ENCODE measurements at places on chromosomes 7 and 10.
A peak's percentile ranks its signal among the peaks of the same experiment; 100 is the strongest.

DNA sequence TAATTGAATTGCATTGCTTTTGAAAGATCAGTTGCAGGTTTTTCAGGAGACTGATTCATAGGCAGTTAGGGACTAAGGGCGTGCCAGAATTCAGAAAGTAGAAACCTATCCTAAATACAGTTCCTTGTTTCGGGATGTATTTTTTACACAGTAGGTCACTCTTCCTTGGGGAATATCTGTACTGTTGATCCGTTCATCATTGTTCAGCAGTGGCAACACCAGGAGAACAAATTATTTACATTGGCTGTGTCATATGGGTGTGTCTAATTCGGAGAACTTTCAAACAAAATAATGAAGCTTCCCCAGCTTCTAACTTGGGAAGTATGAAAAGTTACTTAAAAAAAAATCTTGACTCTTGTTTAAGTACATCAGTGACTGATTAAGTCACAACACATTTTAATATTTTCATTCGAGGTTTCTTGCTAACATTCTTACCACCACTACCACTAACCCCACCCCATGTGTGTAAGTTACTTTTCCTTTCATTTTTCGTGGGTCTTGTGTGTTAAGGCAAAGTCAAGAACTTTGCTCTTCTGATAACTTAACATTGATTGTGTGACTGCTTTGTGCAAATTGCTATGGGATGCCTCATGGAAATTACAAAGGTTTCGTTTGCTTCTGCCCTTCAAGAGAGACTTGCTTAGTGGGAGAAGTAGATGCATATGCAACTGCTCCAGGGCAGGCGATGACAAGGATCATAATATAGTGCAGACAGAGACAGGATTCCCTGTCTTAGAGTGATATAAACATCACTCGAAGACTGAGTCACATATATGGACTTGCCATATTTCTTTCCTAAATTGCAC, 43.8 kb upstream of the RPA3 start:
- peak; percentile 29 for DNase-seq

- no peak for DNase-seq
Measured at GRCh38 chr10:19968745-19969144, 152.5 kb downstream of the PLXDC2 start.

DNA sequence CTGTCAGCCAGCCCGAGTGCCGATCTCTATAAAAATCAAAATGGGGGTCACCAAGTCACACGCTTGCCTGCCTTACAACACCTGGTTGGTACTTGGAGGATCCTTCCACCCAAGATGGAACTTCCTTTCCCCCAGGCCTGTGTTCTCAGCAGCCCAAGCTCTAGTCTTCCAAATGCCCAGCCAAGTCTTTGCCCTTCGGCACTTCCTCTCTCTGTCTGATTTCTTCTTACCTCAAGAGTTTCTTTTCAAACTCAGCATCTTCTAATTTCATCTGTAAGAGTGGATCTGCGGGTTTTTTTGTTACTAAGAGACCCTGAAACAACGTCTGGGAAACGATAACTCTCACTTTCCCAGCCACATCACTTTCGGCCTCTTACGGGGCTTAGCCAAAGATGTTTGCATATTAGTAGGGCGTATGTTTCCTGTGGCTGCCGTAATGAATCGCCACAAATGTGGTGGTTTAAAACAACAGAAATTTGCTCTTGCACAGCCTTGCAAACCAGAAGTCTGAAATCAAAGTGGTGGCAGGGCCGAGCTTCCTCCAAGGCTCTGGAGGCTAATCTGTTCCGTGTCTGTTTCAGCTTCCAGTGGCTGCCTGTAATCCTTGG, 219.9 kb downstream of the TCF7L2 start:
- DNase-seq, result no peak

- no peak for DNase-seq
Measured at GRCh38 chr7:132002343-132002968, 446.0 kb upstream of the PODXL start.

DNA sequence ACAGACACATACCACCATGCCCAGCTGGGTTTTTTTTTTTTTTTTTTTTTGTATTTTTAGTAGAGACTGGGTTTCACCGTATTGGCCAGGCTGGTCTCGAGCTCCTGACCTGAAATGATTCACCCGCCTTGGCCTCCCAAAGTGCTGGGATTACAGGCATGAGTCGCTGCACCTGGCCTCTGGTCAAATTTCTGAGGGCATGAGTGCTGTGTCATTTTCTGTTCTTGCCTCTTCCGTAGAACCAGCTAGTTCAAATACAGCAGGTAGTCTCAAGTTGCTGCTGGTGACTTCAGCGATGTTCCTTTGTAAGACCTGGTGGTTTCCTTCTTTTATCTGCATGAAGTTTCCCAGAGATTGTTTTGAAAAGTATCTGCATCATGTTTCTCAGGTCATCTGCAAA, 134.8 kb upstream of the SHH start:
- no peak for DNase-seq

DNA sequence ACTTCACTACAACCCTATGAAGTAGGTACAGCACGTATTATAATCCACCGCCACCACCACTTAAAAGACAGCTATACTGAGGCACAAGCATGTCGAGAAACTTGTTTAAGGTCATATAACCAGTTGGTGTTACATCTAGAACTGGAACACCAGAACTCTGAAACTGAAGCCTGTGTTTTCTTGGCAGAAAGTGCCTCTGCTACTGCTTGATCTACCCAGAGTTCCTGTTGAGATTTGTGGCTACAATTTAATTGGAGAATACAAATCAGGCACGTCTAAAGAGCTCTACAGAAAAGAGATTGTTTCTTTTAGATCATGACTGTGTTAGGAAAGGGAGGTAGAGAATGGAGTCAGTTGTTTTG, 4.3 kb upstream of the ADD3 start:
- DNase-seq, result no peak

DNA sequence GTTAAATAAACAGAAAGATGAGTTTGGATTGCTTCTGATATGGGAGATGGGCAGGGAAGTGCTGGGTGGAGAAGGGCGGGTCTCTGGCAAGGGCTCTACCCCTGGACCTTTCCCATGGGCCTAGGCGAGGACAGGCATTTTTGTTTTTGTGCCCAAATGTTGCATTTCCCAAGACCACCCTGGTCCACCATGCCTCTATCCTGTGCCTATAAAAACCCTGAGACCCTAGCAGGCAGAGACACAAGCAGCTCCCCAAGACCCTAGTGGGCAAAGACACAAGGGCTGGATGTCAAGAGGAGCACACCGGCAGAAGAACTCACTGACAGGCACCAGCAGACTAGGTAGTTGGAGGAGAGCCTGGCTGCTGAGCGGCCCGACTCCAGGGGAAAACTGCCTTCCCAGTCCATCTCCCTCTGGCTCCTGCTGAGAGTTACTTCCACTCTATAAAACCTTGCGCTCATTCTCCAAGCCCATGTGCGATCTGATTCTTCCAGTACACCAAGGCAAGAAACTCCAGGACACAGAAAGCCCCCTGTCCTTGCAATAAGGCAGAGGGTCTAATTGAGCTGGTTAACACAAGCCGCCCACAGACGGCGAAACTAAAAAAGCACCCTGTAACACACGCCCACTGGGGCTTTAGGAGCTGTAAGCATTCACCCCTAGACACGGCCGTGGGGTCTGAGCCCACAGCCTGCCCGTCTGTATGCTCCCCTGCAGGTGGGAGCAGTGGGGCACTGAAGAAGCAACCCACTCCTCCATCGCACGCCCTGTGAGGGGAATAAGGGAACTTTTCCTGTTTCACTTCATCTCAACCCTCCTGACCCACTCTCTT, 291.4 kb downstream of the PTPRN2 start:
- no peak for DNase-seq

DNA sequence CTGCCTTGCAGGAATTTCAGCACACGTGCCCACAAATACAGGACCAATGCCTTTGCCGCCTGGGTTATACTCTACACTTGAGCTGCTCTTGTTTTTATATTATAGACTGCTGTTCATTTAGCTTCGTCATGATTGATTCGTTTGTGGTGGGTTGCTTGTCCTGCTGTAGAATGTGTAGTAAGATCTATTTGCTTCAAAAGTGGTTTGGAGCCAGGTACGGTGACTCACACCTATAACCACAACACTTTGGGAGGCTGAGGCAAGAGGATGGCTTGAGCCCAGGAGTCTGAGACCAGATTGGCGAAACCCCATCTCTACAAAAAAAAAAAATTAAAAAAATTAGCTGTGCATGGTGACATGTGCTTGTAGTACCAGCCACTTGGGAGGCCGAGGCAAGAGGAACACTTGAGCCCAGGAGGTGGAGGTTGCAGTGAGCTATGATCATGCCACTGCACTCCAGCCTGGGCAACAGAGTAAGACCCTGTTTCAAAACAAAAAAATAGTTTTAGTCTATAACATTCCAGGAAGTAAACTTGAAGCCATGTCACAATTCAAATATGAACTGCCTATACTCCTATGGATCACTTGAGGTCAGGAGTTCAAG, 9.0 kb upstream of the RHBDD2 start:
- no peak for DNase-seq

DNA sequence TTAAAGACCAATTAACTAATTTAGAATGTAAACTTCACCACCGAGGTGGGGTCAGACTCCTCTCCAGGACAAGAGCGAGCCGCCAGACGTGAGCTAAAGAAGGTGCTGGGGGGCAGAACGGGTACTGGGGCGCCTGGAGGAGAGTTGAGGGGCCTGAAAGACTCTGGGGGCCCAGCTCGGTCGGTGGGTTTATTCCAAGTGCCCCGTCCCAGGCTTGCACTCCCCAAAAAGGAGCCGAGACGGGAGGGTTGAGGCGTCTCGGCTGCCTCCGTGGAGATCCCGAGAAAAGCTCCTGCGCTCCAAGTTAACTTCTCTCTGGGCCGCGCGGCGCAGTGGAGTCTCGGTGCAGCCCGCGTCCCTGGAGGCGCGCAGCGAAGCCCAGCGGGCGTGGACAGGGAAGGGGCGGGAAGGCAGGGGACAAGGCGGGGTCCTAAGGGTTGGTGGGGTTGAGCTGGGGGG, 553.3 kb downstream of the TFEC start:
- peak; percentile 37 for DNase-seq

GRCh38 chr7:137091396-137091795, 222.9 kb downstream of the CHRM2 start:
- no peak for DNase-seq

DNA sequence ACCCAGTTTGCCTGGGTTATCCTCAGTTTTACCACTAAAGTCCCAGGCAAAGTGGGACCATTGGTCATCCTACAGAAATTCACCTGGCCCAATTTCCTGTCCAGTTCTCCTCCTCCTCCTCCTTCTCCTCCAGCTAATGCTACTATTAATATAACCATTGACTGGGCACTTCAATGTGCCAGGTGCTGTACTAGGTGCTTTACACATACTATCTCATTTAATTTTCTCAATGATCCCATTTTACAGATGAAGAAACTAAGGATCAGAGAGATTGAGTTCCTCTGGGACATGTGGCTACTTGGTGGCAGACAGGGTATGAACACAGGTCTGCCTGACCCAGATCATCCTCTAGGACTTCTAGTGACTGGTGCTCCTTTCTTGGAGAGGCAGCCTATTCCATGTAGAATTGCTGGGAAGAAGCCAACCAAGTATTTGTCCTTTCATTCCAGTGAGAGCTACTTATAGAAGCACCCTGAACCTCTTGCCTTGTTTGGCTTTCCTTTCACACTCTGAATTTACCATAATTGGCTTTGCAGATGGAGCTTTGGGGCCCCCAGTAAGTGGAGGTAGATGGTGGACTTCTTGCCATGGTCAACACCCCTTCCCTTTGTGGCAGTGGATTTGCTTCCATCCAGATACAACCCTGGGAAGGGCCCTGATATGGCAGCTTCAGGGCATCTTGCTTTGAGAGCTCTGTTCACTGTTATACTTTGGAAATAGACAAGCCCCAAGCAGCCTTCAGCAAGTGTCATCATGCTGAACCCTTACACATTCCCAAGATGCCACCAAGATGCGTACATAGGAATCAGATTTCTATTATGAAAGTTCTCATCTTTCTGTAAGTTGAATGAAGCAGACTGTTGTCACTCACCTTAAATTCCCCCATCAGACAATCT, 78.7 kb downstream of the MYOF start:
- no peak for DNase-seq

GRCh38 chr7:13800694-13801448, 188.6 kb downstream of the ETV1 start:
- DNase-seq, result peak; percentile 60

- peak; percentile 36 for DNase-seq
Measured at GRCh38 chr7:116862951-116863670, 724 bp downstream of the CAPZA2 start.

DNA sequence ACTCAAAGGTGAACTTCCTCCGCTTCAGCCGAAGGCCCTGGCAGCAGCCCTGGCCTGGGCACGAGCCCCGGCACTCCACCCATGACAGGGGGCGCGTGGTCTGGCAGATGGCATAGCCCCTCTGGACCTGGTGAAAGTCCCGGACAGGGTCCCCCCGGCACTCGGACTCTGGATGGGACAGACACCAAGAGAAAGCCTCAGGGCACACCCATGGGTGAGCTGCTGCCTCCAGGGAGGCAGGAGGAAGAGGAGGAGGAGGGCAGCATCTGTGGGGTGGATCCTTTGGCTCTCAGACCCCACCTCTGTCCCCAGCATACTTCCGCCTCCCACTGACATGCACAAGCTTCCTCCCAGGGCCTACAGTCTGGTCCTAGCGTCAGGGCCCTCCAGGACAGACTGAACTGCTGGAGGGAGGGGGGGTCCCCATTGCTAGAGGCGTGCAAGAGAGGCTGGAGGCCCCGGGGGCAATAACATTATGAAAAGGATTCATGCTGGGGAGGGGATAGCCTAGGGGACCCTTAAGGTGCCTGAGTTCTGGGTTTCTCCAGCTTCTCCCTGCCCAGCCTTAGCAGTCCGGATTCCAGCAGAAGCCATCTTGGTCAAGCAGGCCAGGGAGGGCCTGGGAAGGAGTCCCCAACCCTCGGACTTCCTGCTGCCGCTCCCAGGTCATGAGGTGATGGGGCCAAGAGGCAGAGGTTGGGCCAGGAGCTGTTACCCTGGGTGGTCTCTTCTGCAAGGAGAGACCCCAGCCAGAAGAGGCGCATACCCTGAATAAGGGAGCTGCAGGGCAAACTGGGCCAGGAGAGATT, 169.3 kb downstream of the LCOR start:
- DNase-seq, result no peak

- DNase-seq, result no peak
Measured at GRCh38 chr10:118358327-118358726, 16.2 kb upstream of the FAM204A start.

GRCh38 chr7:79507131-79507530, 53.7 kb upstream of the MAGI2 start:
- no peak for DNase-seq

DNA sequence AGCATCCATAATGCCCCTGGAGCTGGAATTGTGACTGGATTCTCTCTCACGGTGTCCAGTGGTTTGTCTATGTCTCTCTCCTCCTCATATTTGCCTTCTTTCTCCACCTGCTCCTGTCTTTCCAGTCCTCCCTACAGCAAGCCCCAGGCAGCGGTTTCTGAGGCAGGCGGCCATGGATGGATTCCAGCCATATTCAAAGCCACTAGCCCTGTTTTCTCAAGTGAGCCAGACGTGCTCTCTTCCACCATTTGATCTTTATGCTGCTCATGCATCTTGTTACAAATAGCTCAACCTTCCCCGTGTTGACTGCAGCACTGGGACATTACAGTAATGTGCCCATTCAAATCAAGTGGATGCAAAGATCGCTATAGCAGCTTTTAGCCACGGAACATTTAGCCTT, 387.2 kb upstream of the PODXL start:
- DNase-seq, result no peak
